Ascending aorta (tissue), 2 donors: ENCODE measurements at places on chromosomes 6 and 20.
A peak's percentile ranks its signal among the peaks of the same experiment; 100 is the strongest.

GRCh38 chr6:3152689-3153088 lies 4.7 kb downstream of the TUBB2A start:
- no peak for DNase-seq
- peaks cover 3% of the 10 kb centered on the region for H3K4me1 ChIP-seq
- H3K4me3 ChIP-seq = no peak overlapping the region
- no peak overlapping the region for H3K27ac ChIP-seq

GRCh38 chr6:146990284-146990683 lies 213.9 kb upstream of the STXBP5 start:
- no peaks in the 10 kb centered on the region for H3K36me3 ChIP-seq
- H3K4me1 ChIP-seq = no peaks in the 10 kb centered on the region
- no peak overlapping the region for H3K4me3 ChIP-seq
- H3K27me3 ChIP-seq = no peaks in the 10 kb centered on the region

DNA sequence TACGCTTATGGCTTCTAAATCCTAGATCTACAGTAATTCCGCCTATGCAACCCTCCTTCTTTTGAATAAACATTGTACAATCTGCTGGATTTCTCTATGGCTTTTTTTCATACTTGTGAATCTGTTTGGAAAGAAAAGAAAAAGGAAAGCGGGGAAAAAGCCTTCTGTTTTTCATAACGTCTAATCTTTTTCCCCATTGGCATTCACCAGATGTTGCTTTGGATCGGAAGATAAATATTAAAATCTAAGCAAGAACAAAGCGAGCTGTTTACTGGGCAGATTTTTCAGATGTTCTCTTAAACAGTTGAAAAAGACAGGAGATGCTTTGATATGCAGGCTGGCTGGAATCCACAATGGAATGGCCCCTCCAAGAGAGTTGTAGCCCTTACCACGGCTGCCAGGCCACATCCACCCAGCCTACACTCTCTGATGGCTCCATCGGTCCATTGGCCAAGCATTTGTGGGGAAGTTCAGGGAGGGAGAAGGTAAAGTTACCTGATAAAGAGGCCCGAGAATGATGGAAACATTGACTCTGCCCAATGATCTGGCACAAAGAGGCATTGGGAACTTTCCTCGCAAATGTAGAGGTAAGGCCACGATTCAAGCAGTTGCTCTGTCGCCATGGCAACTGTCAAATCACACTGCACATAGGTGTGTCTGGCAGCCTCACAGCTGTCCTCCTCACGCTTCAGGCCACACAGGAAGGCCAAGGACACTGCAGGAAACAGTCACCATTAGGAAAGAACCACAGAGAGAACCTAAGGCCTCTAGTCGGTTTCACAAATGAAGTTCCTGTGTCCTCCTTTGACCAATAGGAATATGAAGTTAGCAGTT lies 70.3 kb downstream of the PKHD1 start:
- no peaks in the 10 kb centered on the region for H3K36me3 ChIP-seq
- DNase-seq = no peak
- H3K27me3 ChIP-seq = no peaks in the 10 kb centered on the region
- no peak overlapping the region for H3K27ac ChIP-seq
- H3K4me3 ChIP-seq = no peak overlapping the region

GRCh38 chr6:103504501-103505154 lies 1355.1 kb downstream of the HACE1 start:
- no peak for DNase-seq
- no peaks in the 10 kb centered on the region for H3K36me3 ChIP-seq
- no peaks in the 10 kb centered on the region for H3K4me1 ChIP-seq
- no peak overlapping the region for H3K4me3 ChIP-seq
- H3K27me3 ChIP-seq = no peaks in the 10 kb centered on the region

DNA sequence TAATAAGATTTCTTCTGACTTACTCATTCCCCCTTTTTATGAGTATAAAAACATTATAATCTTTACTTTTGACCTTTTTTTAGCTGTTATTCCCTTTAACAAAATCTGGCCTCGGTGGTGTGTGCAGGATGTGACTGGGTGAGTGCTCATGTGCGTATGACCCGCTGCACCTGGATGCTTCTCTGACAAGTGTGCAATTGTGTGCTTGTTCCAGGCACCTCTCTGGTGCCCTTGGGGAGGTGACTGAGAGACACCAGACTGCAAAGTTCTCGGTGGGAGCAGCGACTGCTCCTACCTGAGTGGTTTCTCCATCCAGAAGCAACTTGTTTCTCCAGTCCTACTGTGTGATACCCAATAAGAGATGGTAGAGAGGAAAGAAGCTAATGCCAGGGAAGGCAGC lies 65.0 kb downstream of the ISM1 start:
- no peaks in the 10 kb centered on the region for H3K27me3 ChIP-seq
- no peak overlapping the region for H3K27ac ChIP-seq
- no peaks in the 10 kb centered on the region for H3K36me3 ChIP-seq
- no peak overlapping the region for H3K4me3 ChIP-seq
- no peaks in the 10 kb centered on the region for H3K4me1 ChIP-seq

DNA sequence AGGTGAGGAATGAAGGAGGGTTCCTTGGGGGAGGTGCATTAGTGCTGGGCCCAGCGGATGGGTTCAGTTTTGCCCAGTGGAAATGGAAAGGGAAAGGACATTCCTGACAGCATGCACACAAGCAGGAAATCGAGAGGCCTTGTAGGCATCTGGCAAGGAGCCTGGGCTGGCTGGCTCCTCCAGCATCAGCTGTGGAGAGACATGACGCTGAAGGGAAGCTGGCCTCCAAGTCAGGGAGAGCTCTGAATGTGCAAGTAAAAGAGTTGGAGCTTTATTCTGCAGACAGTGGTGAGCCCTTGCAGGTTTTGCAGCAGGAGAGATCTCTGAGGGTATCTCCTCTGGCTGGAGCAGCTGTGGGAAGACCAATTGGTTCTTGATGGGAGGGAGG lies 154.3 kb downstream of the MRPL14 start:
- peak overlapping the region; percentile 75 for H3K27ac ChIP-seq
- peak; percentile 52 for DNase-seq
- H3K36me3 ChIP-seq = no peaks in the 10 kb centered on the region
- H3K27me3 ChIP-seq = no peaks in the 10 kb centered on the region
- H3K4me3 ChIP-seq = no peak overlapping the region

DNA sequence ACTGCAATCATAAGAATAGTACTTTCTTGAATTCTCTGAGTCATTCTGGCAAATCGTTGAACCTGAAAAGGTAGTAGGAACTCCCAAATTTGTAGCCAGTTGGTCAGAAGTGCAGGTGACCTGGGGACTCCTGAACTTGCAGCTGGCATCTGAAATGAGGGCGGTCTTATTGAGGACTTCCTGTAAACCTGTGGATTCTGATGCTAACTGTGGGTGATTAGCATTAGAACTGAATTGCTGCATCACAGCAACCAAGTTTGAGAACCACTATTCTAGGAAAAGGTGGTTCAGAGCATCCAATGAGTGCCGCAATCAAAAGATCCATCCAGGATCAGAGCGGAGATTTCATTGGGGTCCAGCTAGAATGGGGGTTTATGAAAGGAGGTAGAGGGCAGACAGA lies 50.2 kb upstream of the UTRN start:
- H3K4me3 ChIP-seq = no peak overlapping the region
- no peaks in the 10 kb centered on the region for H3K36me3 ChIP-seq
- no peaks in the 10 kb centered on the region for H3K27me3 ChIP-seq
- no peak for DNase-seq

DNA sequence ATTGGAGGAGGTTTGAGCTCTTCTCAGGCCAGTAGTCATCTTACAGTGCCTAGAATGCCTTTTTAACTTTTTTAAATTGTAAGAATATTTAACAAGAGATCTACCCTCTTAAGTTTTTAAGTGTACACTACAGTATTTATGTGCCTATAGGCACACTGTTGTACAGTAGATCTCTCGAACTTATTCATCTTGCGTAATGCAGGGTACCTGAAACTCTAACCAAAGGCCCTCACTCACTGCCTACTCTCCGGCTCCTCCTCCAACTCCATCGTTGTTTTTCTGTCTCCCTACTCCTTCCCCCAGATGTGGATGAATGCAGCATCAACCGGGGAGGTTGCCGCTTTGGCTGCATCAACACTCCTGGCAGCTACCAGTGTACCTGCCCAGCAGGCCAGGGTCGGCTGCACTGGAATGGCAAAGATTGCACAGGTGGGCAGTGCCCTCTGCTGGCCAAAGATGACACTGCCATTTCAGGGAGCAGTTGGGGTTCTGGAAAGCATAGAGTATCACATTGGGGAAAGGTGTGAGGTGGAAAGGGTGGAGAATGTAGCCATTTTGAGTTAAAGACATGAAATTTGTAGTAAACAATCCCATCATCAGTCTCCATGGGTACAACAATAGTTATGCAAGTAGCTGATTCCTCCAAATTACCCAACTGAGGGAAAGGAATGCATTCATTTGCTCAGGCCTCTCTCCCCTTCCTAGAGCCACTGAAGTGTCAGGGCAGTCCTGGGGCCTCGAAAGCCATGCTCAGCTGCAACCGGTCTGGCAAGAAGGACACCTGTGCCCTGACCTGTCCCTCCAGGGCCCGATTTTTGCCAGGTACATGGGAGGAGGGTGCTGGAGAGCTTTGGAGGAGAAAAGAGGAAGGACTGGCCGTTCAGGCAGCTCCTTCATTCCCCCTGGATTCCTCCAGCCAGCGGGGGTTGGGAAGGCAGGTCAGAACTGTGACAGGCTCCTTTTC lies 18.4 kb upstream of the ZNF76 start:
- H3K36me3 ChIP-seq = peaks cover 58% of the 10 kb centered on the region
- no peaks in the 10 kb centered on the region for H3K27me3 ChIP-seq
- H3K4me1 ChIP-seq = peaks cover 24% of the 10 kb centered on the region
- H3K27ac ChIP-seq = peak overlapping the region; percentile 89
- peak; percentile 86 for DNase-seq
